ENCODE measurements at places on chromosomes 7 and 10. TPM values are rescaled to one million over a fixed set of nuclear protein-coding genes. Genes with fewer than 3 reads are reported as not detected.

The TBXAS1 gene
- polyA plus RNA-seq, result 2.9 TPM

GRCh38 chr10:51770709-51771108 is 71.3 kb upstream of the CSTF2T start:
- no peaks in the 10 kb centered on the region for H3K27me3 ChIP-seq
- H3K4me3 ChIP-seq, result no peak overlapping the region
- H3K27ac ChIP-seq, result no peak overlapping the region
- H3K36me3 ChIP-seq, result no peaks in the 10 kb centered on the region
- no peaks in the 10 kb centered on the region for H3K4me1 ChIP-seq

- peaks cover 50% of the 10 kb centered on the region for H3K4me1 ChIP-seq
- no peak for DNase-seq
- H3K27me3 ChIP-seq, result no peaks in the 10 kb centered on the region
- no peak overlapping the region for H3K4me3 ChIP-seq
Observed at GRCh38 chr10:102778781-102779180, 35.0 kb downstream of the WBP1L start.

GRCh38 chr10:114094795-114095194 is 51.1 kb downstream of the ADRB1 start:
- DNase-seq, result no peak
- H3K36me3 ChIP-seq, result no peaks in the 10 kb centered on the region
- no peaks in the 10 kb centered on the region for H3K27me3 ChIP-seq
- no peak overlapping the region for H3K27ac ChIP-seq
- peaks cover 22% of the 10 kb centered on the region for H3K4me1 ChIP-seq

DNA sequence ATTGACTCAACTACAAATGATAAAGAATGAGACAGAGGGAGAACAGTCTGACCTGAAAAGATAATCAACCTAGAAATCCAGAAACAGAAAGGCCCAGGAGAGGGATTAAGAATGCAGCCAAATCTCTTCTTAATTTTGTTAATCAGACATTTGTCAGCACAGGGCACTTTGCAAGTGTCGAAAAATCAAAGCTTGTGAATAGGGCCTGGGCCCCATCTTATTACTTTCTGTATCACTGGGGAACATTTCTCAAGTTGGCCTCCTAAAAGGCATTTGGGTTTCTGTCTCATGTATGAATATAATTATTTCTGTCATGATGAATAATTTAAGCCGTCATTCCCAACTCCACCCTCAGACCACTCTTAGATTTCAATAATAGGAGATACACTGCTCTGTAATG is 308.4 kb upstream of the PRKCQ start:
- no peak overlapping the region for H3K4me3 ChIP-seq
- no peaks in the 10 kb centered on the region for H3K27me3 ChIP-seq
- H3K27ac ChIP-seq, result no peak overlapping the region
